ENCODE measurements at places on chromosomes 3 and 15. TPM values are rescaled to one million over a fixed set of nuclear protein-coding genes. Genes with fewer than 3 reads are reported as not detected.

The CFAP44 gene
- 2.6 TPM for total RNA-seq

DNA sequence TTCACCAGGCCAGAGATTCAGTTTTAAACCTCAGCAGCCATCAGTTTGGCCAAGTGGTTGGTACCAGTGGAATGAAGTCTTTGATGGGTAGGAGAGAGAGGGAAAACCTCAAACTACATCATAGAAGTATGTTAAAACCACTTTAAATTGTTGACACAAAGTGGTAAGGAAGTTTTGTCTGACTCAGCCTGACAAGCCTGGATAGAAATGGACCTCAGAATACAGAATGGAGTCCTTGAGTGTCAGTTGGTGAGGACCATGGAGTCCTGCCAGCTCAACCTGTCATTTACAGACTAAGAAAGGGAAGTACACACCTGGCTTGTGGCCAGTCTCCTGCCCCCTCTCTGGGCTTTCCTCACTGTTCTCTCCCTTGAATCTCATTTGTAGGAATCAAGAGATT is 12.1 kb downstream of the EAF1 start:
- DNase-seq: no peak

DNA sequence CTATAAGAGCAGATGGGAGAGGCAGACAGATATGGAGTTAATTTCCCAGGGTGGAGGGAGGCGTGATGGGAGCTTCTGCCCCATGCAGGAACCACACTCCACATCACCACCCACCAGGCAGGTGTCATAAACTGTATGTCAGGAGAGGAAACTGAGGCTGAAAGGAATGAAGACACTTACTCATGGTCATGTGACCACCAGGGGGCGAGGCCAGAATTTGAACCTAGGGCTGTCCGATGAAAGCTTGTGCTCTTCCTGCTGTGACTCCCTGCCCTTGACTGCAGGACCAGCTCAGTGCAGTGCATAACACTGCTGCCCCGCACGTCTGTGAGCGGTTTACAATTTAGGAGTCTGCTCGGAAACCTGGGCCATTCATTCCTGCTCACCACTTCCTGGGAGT is 28.8 kb downstream of the NUP210 start:
- no peak for DNase-seq

DNA sequence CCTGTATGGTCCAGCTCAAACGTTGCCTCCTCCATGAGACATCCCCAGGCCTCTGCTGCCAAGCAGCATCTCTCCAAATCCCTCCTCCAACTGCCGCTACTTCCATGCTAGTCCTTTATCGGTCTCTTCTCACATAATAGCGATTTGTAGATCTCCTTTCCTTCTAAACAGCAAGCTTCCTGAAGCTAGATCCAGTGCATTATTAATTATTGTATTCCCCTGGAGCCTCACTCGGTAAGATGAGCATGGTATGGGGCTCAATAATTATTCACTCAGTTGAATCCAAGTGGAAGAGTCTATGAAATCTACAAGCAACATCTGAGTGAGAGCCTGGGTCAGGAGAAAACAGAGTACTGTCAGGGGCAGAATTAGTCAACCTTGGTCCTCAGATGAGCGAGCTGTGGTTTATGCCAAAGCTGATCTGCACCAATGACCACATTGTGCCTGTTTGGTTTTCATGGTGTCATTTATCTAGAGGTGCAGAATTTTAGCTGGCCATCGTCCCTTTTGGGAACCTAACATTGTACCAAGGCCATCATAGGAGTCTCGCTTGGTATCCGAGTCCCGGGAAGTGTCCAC is 93.8 kb upstream of the UBE2E1 start:
- no peak for DNase-seq

DNA sequence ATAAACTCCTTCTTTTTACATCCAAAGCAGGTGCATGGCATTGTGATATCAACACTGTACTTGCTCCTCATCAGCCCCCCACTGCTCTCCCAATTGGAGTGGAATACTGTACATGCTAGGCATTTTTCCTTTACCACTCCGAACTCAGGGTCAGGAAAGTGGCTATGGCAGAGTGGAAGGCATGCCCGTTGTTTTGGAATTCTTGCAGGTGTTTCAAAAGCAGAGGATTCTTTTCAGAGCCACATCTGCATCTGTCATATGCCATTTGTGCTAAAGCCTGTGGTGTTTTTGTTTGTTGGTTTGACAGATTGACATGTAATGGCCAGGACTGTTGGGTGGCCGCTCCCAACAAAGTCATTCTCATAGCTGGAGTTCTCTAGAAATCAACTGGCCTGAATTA is 41.7 kb downstream of the SOX2 start:
- no peak for DNase-seq

GRCh38 chr15:52114261-52115055 is 1.9 kb upstream of the BCL2L10 start:
- no peak for DNase-seq

The TAGLN3 gene
- total RNA-seq: 0.07 TPM

DNA sequence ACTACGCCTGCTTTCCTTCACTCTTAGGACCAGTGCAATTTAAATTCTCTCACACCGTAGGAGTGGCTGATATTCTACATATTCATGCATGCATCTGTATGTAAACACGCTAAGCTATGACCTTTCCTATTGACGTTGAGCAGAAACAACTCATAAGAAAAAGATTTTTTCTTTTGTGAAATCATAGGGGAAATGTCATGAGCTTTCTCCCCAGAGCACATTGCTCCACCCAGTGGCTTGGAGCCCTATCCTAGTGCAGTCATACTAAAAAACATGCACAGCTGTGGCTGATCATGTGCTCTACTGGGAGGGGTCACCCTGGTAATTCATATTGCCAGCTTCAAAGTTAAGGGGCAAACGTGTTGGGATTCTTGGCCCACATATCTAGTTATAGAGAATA is 1.8 kb upstream of the MESD start:
- DNase-seq: no peak

GRCh38 chr3:64278625-64279024 is 53.4 kb upstream of the PRICKLE2 start:
- no peak for DNase-seq

GRCh38 chr3:134242649-134243617 is 7.7 kb downstream of the RYK start:
- DNase-seq: no peak

DNA sequence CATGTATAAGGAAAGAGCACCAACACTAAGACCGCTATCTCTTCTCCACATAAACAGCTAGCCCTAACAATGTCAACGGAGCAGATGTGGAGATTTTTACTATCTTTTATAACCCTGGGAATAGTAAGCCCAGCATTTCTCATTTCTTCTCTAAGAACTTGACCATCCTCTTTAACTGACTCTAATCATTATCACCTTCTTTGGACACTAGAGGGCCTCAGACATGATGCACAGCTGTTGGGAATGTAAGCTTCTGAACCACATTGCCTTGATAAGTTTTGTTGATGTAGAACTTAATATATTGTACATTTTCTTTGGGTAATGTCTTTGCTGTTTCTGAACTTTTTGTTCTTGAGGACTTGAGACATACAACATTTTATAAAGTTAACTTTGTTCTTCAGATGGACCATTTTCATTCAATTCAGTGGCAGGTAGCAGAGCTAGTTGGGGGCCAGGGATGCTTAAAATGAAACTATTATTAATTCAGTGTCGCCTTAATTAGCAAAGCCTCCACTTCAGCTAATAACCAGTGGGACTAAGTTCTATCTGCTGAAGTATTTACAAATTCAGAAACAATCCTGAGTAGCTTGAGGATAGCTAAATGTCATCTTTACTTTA is 9.6 kb upstream of the TAGLN3 start:
- DNase-seq: peak; percentile 22

GRCh38 chr15:38130205-38130567 is 122.5 kb upstream of the SPRED1 start:
- no peak for DNase-seq

DNA sequence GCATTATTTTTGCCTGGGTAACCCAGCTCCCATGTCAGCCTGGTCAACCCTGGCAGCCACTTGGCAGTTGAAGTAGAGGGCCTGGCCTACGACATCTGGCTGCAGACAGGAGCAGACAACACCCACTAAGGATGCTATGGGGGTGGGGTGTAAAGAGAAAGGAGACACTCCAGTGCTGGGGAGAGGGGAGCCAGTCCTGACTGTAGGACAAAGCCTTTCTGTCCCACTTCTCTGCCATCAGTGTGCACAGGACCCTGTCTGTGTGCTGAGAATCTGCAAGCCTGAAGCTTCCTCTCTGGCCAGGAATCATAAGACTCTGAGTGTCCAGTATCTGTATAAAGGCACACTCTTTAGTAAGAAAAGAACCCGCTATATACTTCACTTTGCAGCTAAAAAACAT is 96.3 kb upstream of the CHRM5 start:
- DNase-seq: no peak

DNA sequence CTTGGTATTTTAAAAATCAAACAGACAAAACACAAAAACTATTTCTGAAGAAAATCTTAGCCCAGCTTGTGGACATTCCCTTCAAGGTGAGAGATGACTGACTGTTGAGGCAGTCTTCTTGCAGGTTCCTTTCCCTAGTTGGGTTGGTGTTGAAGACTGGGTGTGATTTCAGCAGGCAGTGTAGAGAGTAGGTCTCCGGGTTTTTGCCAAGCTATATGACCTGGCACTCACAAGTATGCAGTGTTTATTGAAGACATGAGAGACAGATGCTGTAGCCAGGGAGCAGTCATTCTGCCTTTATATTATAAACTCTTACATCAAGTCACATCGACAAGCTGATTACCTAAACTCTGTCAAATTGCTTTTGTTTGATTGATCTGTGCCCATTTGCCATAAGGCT is 17.5 kb downstream of the SENP8 start:
- no peak for DNase-seq

- DNase-seq: no peak
These were observed 104.2 kb downstream of the OXSM start for GRCh38 chr3:25894101-25894500.

- DNase-seq: no peak
These were observed 48.1 kb upstream of the THUMPD3 start for GRCh38 chr3:9314796-9315195.

GRCh38 chr3:175948041-175948440 is 1088.9 kb downstream of the NAALADL2 start:
- DNase-seq: no peak

- DNase-seq: no peak
These were observed 207.6 kb downstream of the CHST2 start for GRCh38 chr3:143326983-143327778.

The SUMF1 gene
- total RNA-seq: 57.6 TPM

GRCh38 chr15:59539799-59540198 is 71.8 kb upstream of the GCNT3 start:
- no peak for DNase-seq

DNA sequence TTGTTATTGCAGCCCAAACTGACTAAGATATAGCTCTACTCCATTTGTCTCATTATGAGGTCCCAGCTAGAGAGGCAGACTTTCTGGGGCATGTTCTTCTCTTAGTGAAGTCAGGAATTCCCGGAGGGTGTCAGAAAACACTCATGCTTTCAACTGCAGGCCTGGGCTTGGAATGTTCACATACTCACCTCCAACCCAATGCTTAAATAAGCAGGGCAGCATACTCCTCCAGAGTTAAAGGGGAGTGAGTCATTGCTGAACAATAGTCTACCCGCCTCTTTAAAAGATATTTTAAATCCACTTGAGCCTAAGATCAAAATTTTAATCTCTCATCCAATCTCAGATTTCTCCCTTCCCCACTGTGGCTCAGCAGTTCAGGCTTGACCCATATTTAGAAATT is 167.8 kb upstream of the DPH6 start:
- no peak for DNase-seq

- no peak for DNase-seq
These were observed 925.1 kb upstream of the NR2F2 start for GRCh38 chr15:95405447-95405846.

DNA sequence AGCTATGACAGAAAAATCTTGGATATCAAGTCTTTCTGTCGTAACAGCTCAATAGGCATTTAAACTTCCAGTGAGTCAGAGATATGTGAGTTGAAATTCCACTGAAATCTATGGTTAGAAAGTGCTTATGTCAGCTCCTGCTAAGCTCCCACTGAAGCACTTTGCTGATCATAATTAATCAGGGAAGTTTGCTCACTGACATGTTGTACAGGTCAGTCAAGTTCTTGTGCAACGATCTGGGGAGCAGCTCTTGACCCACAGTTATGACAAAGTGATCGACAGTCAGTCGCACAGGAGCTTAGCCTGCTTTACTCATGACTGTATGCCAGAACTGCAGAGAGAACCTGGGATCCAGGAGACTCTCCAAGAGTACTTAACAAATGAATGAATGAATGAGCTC is 453.5 kb downstream of the SOX2 start:
- no peak for DNase-seq

DNA sequence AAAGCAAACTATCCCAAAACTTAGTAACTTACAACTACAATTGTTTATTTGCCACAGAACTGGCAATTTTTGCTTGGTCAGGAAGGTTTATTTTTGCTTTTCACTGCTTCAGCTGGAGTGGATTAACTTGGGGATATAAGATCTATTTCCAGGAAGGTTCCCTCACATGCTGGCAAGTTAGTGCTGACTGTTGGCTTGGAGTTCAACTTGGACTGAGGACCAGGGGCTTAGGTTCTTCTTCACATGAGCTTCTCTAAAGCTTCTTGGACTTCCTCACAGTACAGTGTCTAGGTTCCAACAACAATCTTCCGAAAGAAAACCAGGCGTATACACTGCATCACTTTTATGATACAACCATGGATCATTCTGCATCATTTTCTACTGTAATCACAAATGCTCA is 264.4 kb downstream of the CHL1 start:
- no peak for DNase-seq

DNA sequence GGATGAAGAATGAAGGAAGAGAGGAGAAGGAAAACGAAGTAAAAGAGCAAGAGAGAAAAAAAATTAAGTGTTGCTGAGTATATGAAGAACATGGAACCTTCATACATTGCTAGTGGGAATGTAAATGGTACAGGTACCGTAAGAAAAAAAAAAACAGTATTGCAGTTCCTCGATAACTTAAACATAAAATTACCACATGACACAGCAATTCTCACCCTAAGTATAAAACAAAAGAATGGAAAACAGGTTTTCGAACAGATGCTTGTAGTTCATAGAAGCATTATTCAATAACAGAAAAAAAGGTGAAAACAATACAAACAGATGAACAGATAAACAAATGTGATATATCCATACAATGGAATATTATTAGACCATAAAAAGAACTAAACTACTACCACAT is 51.6 kb downstream of the SENP7 start:
- no peak for DNase-seq

- DNase-seq: no peak
These were observed 11.4 kb upstream of the SLC6A6 start for GRCh38 chr3:14391033-14391432.

All from pulmonary artery endothelial cell (primary cell).